ENCODE measurements at places on chromosomes 12 and 14.
A peak's percentile ranks its signal among the peaks of the same experiment; 100 is the strongest.

- DNase-seq, result no peak
Measured at GRCh38 chr14:74429221-74429691, 3.2 kb upstream of the SYNDIG1L start.

- peak; percentile 93 for DNase-seq
Measured at GRCh38 chr12:96448300-96448699, 41.1 kb upstream of the CFAP54 start.

- no peak for DNase-seq
Measured at GRCh38 chr12:108812324-108812723, 45.1 kb downstream of the SSH1 start.

- peak; percentile 89 for DNase-seq
Measured at GRCh38 chr14:54253195-54253947, 143.4 kb upstream of the CDKN3 start.

GRCh38 chr12:111624540-111624939 is 25.4 kb upstream of the ATXN2 start:
- peak; percentile 56 for DNase-seq

- DNase-seq, result peak; percentile 22
Measured at GRCh38 chr14:70052990-70053389, 135.8 kb downstream of the SLC8A3 start.

GRCh38 chr14:31712244-31713127 is 151.3 kb downstream of the NUBPL start:
- no peak for DNase-seq

DNA sequence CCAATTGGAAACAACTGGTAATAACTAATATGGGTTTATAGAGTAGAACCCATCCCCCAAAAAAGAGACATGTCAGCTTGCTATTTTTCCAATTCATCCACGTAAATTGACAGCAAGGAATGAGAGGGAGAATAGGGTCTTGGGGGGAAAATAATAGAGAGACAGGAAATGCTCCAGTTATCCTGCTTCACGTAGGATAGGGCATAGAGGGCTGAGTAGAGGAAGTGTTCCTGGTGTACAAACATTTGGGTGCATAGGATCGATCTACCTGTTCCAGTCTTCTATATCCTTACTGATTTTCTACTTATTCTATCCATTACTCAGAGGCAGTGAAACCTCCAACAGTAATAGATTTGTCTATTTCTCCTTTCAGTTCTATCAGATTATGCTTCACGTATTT is 49.6 kb upstream of the COL2A1 start:
- no peak for DNase-seq

- peak; percentile 11 for DNase-seq
Measured at GRCh38 chr14:55482936-55483605, 42.7 kb upstream of the TBPL2 start.

DNA sequence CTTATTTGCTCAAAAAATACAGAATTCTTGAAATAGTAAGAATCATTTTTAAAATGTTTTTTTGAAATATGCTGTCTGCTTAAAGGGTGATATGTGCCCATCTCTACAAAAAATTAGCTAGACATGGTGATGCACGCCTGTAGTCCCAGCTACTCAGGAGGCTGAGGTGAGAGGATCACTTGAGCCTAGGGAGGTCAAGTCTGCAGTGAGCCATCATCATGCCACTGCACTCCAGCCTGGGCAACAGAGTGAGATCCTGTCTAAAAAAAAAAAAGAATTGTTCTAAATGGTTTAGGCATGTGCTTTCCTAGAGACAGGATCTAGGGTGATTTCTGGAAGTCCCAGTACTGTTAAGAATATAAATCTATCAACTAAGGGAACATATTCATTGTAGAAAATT is 75.6 kb upstream of the HECTD1 start:
- DNase-seq, result no peak

Measured in mammary epithelial cell (primary cell).